Tongue (tissue), 3 donors: ENCODE measurements at places on chromosomes 5 and 9.

GRCh38 chr5:138692370-138692769 is 60.9 kb upstream of the CTNNA1 start:
- no peak for DNase-seq

DNA sequence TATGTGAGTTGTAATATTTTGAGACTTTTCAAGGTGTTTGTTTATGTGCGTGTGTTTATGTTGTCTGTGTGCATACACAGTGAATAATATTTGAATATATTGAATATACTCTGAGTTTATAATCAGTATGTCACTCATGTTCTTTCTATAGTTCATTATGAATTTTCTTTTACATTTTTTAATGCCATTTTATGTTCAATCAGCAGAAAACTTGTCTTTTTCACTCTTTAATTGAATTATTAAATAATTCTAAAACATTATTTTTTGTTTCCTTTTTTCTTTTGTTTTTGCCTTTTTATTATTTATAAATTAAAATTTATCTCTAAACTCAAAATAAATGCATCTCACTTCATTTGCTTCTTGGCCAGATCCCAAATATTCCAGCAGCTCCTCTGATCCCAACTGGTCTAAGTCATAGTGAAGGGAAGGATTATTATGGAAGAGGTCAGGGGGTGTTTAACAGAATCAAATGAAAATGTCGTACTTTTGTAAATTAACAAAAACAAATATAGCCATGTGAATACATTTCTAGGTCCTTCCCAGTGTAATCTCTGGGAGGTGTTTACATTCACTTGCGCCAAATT is 188.9 kb downstream of the KDM4C start:
- no peak for DNase-seq

- DNase-seq, result no peak
Measured at GRCh38 chr9:69089491-69089890, 53.9 kb downstream of the FXN start.

GRCh38 chr5:149617760-149618306 is 36.5 kb downstream of the ARHGEF37 start:
- no peak for DNase-seq

- no peak for DNase-seq
Measured at GRCh38 chr9:20378851-20379250, 243.4 kb downstream of the MLLT3 start.

DNA sequence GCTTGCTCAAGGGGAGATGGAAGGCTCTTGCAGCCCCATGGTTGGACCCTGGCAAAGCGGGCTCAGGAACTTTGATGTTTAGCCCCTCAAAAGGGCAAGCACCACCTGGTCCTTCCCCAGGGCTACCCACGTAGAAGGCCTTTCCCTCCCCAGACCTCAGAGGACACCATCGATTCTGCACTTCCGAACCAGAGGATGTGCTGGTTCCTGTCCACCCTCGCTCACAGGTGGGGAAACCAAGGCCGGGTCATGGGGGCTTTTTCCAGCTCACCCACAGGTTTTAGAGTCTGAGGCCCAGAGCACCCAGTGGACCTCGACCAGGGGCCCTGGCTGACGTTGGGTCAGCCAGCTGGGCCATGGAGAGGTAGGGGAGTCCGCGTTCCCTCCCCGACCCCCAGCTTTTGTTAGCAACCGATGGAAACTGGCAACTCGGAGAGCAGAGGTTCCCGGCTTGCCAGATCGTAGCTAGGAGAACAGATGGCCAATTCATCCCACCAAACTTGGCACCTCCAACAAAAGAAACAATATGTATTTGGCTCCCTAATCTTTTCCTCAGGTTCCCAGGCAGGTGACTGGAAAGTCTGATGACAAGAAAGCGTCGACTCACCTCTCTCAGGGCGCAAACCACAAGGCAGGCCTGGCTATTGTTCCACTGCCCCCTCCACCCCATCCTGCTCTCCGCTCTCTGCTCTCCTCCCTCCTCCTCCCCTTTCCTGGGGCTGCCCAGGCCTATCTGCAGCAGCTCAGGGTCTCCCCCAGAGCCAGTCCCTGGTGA is 167.6 kb upstream of the SMIM23 start:
- DNase-seq, result no peak

DNA sequence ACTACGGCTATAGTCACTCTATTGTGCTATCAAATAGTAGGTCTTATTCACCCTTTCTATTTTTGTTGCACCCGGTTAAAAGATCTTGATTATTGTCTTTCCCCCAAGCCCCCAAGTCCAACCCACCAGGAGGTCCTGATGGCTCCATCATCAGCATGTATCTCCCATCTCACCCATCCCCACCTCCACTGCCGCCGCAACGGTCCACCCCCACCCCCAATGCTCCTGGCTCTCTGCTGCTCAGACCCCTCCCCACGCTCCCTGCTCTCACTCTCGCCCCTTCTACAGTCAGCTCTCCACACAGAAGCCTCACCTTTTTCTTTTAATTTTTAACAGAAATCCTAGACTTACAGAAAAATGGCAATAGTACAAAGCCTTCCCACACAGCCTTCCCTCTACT is 51.5 kb upstream of the SH3PXD2B start:
- no peak for DNase-seq

DNA sequence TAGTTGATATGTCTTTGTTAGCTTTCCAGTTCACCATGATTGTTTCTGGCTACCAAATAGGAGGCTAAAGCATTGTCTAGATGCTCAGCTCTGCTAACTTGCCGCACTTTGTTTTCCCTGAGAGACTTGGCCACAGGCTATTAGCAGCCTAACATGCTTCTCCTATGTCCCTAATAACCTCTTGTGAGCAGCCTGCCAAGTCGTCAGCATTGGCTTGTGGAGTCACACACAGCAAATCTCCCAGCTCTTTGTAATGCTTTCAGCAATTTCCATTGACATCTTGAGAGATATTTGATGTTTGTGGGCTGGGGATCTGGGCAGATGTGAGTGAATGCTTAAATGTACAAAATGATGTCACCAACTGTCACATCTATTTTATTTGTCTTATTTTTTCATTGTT is 346.9 kb downstream of the KDM4C start:
- peak; percentile 13 for DNase-seq

DNA sequence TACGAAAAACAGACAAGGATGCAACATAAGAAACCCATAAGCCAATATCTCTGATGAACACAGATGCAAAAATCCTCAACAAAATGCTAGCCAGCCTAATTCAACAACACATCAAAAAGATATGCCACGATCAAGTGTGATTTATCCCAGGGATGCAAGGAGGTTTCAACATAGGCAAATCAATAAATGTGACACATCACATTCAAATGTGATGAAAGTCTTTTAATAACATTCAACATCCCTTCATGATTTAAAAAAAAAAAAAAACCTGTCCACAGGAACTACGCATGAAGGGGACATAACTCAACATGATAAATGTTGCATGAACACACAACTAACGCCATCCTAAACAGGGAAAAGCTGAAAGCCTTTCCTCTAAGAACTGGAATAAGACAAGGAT is 102.2 kb downstream of the PLPP1 start:
- DNase-seq, result no peak

GRCh38 chr9:119020730-119021333 is 348.4 kb downstream of the BRINP1 start:
- no peak for DNase-seq

- DNase-seq, result no peak
Measured at GRCh38 chr9:18061856-18062255, 412.1 kb upstream of the ADAMTSL1 start.

- DNase-seq, result peak; percentile 76
Measured at GRCh38 chr9:129597355-129598088, 23.4 kb downstream of the C9orf50 start.

GRCh38 chr9:118761016-118761790 is 608.0 kb downstream of the BRINP1 start:
- DNase-seq, result no peak

DNA sequence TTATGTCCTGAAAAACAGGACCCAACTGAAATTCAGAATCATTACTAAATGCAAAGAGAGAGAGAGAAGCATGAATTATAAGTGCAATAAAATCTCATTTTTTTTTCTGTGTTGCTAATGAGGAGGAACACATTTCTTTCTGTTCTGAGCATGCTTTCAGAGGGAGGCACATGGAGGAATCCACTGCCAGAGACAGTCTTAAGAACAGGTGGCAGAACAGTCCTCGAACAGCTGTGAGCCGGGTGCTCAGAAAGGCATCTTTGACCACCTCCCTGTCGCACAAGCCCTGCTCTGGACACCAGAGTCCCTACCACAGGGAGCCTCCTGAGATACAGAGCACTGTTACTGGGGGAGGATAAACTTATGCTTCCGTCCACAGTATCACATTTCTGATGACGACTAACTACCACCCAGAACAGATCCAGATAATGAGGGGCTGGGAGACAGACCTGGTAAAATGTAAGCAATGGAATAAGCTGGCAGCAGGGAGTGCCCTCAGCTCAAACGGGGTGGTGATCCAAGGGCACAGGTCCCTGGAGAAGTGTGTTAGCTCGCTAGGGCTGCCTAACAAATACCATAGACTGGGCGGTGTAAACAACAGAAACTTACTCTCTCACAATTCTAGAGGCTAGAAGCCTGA is 134.0 kb downstream of the SLC1A3 start:
- peak; percentile 92 for DNase-seq

DNA sequence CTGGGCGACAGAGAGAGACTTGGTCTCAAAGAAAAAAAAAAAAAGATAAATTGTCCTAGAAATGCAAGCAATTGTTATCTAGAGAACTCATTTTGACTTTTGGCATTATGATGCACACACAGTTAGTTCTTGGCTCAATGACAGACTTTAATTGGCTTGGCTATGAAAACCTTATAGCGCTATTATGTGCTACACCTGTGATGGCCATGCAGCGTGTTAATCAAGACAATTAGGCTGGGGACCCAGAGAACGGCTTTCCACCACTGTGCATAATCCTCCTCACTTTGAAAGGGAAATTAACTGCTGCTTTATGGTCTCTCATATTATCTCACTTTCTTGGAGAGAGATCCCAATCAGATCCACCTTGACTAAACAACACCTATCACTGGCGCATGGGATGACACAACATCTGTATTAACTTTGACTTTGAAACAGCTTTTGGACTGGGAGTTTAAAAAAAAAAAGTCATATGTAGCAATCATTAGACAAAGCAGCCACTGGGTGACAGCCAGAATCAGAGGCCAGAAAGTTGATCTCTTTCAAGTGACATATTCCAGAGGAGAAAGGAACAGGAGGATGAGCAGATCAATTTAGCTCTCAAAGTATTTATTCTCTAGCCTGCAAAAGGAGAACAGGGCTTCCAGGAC is 132.5 kb downstream of the PPP2R2B start:
- peak; percentile 12 for DNase-seq

DNA sequence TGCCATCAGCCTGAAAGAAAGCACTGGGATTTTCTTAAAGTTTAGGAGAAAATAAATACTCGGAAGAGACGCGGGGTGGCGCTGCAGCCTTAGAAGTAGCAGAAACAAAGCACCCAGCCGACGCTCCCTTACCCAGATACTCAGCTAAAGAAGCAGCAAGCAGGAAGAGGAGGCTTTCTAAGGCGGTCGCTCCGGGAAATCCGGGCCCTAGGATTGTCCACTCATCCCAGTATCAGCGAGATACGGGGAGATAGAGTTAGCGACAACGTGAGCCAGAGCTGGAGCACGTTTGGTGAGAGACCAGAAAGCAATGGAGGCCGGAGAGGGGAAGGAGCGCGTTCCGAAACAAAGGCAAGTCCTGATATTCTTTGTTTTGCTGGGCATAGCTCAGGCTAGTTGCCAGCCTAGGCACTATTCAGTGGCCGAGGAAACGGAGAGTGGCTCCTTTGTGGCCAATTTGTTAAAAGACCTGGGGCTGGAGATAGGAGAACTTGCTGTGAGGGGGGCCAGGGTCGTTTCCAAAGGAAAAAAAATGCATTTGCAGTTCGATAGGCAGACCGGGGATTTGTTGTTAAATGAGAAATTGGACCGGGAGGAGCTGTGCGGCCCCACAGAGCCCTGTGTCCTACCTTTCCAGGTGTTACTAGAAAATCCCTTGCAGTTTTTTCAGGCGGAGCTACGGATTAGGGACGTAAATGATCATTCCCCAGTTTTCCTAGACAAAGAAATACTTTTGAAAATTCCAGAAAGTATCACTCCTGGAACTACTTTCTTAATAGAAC is at the start of gene PCDHB2:
Gene PCDHB2, plus strand, starts transcription at position 135 of the 782 bp plus-strand sequence. Its CDS starts 176 bp downstream, at position 311.
- DNase-seq, result peak; percentile 45

- DNase-seq, result no peak
Measured at GRCh38 chr9:84819491-84819991, 150.0 kb downstream of the NTRK2 start.

GRCh38 chr5:91910247-91910646 is 527.1 kb upstream of the ARRDC3 start:
- DNase-seq, result no peak

- no peak for DNase-seq
Measured at GRCh38 chr9:113996531-113997001, 81.5 kb downstream of the AMBP start.

DNA sequence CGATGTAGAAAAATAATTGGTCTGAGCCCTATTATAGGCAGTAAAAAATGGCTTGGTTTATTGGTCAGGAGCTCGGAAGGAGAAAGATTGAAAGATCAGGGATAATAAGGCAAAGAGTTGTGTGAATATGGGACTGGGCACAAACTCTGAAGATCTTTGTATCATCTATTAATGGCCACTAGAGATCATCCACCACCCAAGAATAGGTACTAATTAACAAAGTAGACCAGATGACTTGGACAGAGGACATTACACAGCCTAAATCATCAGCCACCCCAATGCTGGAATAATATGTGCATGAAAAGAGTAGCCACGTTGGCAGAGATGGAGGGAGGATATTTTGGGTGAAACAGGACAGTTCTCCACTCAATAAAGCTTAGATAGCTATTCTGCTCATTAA is 364.1 kb downstream of the EFNA5 start:
- no peak for DNase-seq
